NCI-H1092 (cell line): ENCODE measurements at places on chromosomes 7 and 10.

DNA sequence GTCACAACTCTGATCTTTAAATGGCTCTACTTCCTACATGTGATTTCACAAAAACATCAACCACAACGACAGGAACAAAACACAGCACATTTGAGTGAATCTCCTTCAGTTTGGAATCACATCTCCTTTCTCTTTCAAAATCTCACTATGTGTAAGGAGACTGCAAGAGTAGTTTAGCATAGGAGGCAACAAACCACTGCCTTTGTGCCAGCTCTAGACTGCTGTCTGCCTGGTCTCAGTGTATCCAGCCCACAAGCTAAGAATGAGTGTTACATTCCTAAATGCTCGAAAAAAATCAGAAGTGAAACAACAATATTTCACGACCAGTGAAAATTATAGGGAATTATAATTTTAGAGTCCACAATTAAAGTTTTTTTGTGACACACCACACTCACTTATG is 217.0 kb upstream of the STEAP4 start:
- DNase-seq = no peak

GRCh38 chr10:21048068-21048467 is 151.0 kb upstream of the NEBL start:
- no peak for DNase-seq

DNA sequence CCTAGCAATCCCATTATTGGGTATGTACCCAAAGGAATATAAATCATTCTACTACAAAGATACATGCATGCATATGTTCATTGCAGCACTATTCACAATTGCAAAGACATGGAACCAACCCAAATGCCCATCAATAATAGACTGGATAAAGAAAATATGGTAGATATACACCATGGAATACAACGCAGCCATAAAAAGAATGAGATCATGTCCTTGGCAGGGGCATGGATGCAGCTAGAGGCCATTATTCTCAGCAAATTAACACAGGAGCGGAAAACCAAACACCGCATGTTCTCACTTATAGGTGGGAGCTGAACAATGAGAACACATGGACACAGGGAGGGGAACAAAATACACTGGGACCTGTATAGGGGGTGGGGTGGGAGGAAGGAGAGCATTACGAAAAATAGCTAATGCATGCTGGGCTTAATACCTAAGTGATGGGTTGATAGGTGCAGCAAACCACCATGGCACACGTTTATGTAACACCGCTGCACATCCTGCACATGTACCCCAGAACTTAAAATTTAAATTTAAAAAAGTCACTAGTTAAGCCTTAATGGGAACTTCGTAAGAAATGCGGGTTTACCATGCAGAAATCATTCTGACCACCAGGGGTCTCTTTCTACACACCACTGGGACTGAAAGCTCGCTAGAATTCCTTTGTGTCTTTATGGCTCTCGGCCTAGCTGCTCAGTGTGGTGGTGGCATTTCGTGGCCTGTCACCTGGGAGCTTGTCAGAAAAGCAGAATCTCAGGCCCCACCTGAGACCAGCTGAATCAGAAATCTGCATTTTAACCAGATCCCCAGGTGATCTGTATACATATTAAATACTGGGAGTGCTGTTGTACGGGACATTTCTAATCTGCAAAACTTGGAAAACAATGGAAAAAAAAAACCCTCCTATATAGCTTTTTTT is 9.5 kb downstream of the ANKRD1 start:
- peak; percentile 45 for DNase-seq

DNA sequence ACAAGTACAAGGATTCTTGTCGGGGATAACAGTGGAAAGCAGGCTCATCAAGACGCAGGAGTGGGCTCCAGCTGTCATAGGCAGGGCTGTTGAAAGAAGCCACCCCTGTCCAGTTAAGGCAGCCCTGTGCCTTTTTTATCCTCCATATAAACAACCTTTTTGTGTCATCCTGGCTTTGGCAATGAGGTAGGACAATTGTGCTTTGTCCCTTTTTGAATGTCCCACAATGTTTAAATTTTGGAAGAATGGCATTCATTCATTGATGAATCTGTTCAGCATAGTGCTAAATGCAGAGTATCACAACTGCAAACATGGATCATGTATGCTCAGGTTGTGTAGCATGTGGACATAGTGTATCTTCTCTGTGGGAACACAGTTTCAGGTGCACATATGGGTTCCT is 66.7 kb downstream of the UBE3C start:
- DNase-seq = no peak

- DNase-seq = no peak
Observed at GRCh38 chr10:75097666-75098285, 13.7 kb upstream of the SAMD8 start.

DNA sequence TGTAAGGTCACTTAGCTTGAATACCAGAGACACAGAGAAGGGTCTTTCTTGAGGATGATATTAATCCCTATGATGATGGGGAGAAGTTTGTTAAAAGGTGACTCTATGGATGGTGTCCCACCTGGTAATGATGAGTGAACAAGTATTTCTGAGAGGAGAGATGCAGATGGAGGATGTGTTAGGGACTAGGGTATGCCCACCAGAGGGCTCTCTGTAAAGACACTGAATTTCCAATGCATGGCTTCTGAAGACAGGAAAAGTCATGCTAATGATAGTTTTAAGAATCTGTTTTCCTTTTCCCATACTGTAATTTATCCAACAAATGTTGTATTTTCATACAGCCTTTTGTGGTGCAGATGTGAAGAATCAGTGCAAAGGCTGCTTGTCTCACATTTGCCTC is 1250.9 kb upstream of the CELF2 start:
- no peak for DNase-seq

GRCh38 chr7:31796375-31796774 is 109.4 kb downstream of the PPP1R17 start:
- no peak for DNase-seq

GRCh38 chr7:156475179-156475578 is 165.4 kb upstream of the RNF32 start:
- DNase-seq = no peak

DNA sequence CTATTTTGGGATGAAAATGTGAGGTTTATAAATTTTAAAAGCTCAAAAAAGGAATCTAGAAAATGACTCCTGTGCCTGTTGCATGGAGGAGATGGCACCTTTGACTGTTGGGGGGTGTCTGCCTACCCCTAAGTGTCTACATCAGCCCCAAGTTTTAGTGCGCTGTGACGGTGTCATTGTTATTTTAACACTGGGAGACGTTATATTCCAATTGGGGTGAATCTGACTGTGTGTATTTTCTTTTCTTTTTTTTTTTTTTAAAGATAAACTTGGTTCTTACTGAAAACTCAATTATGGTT is 517 bp downstream of the SRGN start:
- DNase-seq = no peak
